ENCODE measurements at places on chromosomes 16 and 17. TPM values are rescaled to one million over a fixed set of nuclear protein-coding genes. Genes with fewer than 3 reads are reported as not detected.

DNA sequence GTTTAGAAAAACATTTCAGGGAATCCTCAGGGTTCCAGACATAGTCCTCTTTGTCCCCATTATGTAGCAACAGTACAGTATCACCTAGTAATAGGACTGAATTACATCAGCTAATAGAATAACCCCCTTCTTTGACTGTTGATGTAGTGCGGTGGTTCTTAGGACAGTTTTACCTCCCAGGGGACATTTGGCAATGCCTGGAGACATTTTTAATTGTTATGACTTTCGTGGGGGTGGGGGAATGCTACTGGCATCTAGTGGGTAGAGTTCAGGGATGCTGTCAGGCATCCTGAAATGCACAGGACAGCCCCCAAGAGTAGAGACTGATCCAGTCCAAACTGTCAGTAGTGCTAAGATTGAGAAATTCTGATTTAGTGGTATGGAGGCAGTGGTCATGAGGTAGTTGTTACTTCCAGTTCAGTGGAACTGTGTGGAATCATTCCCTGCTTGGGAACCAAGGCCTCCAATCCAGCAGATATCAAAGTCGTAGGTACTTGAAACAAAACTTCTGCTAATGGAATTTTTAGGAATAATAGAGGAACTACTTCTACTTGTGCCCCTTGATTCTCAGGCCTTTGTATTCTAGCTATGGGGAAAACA lies 20.3 kb downstream of the NF1 start:
- DNase-seq: no peak

- no peak for DNase-seq
Observed at GRCh38 chr16:27370318-27370717, 31.7 kb upstream of the IL21R start.

GRCh38 chr16:47983999-47984580 lies 171.7 kb downstream of the ABCC12 start:
- DNase-seq: no peak

DNA sequence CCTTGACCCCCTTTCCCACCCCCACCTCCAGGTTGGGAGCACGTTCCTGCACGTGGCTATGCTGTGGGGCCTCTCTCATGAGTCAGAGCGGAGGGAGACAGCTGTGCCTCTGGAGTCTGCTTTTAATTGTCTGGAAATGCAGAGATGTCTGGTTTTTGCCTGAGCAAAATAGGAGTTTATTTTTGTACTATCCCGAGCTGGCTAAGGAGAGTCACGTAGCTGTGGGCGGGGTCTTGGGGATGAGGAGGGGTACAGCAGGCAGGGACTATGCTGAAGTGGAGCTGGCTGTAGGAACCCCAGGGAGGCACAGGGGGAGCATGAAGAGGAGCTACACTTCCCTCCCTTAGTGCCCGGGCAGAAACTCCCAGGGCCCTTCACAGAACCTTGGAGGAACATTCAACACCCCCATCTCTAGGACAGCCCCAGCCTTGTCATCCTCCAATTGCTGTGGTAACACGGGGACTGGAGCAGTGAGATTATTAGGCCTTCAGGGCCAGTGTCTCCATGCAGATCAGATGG lies 44.7 kb upstream of the LGALS9 start:
- no peak for DNase-seq

- DNase-seq: peak; percentile 90
Observed at GRCh38 chr16:77918809-77919707, 103.3 kb upstream of the CLEC3A start.

- no peak for DNase-seq
Observed at GRCh38 chr16:84845496-84846002, 25.8 kb downstream of the CRISPLD2 start.

DNA sequence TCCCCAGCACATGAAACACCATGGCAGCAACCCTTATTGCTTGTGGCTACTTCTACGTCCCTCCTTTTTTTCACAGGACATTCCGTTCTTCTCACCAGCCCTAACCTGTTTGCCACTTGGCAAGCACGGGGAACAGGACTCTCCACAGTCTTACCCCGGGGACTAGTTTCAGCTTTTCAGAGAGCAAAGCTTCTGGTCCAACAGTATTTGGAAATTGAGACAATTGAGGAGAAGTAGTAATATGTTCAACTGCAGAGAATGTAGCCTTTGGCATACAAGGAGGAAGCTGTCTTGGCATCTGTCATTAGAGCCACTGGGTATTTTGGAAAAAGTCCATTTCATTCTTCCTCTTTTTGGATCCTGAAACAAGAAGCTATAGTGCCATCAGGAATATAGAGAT lies 65.7 kb downstream of the MAP2K6 start:
- peak; percentile 34 for DNase-seq

- DNase-seq: no peak
Observed at GRCh38 chr17:77651988-77652387, 306.5 kb upstream of the TNRC6C start.

DNA sequence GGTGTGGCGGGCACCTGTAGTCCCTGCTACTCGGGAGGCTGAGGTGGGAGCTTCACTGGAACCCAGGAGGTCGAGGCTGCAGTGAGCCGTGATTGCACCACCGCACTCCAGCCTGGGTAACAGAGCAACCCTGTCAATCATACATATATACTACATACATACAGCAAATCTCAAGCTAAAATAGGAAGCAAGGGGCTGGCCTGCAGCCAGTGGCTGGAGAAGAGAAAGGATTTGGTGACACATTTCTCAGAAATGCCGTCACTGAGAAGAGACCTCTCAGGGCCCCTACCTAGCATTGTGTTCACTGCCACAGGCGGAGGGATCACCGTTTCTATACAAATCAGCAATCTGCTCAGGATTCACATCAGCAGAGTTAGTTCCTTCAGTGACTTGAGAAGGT lies 16.9 kb downstream of the NARF start:
- DNase-seq: peak; percentile 32

DNA sequence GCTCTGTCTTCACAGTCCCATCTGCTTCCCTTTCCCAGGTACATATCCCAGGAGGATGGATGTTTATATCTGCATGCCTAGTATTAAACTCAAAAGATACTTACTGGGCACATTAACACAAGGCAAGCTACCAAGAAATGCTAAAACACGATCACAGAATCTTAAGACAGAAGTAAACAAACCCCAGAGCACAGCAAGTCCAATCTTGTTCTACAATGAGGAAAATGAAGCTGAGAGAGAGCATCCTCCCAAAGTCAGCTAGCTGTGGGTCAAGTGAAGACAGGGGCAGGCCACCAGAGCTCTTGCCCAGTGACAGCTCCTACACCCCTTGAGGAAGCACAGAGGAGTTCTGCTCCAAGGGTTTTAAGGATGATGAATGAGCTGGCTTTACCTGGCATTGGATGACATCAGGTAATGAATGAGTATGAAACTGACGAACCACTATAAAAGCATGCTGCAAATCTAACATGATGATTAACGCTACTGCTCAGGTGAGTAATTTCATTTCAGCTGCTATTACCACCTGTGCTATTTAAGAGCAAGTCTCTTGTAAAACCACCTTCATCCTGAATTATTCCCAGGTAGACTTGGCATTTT lies 20.3 kb downstream of the XPO6 start:
- no peak for DNase-seq

GRCh38 chr17:83107656-83108048 lies 28.2 kb downstream of the METRNL start:
- no peak for DNase-seq

The CORO1A gene
- total RNA-seq: 0.79 TPM

The TNFRSF17 gene
- total RNA-seq: not detected

The DHRS11 gene
- total RNA-seq: 5.2 TPM

Data from lung microvascular endothelial cell (primary cell).